COLO829 (cell line): ENCODE measurements at places on chromosomes 16 and 17.

- DNase-seq = no peak
These were observed 77.6 kb upstream of the CDC42EP4 start for GRCh38 chr17:73389411-73389810.

DNA sequence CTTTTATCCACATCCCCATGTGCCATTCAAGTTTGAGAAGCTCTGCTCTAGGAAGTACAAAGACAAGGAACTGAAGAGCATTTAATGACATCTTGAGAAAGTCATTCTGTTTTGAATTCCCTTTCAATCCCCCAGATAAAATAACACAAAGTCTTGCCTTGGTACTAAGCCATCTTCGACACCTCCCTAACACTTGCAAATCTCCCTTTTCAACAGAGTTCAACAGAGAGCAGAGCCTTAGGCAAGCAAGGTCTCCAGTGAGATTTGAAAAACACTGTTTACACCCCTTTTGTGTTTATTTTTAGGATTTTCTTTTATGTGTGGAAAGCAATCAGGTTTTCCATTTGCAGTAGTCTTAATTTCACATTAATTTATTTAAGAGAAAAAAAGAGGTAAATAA lies 13.6 kb downstream of the TOX3 start:
- DNase-seq = no peak

- no peak for DNase-seq
These were observed 1.4 kb downstream of the NT5C start for GRCh38 chr17:75130059-75130631.

- DNase-seq = no peak
These were observed 87.8 kb downstream of the SMG6 start for GRCh38 chr17:2215616-2216364.

DNA sequence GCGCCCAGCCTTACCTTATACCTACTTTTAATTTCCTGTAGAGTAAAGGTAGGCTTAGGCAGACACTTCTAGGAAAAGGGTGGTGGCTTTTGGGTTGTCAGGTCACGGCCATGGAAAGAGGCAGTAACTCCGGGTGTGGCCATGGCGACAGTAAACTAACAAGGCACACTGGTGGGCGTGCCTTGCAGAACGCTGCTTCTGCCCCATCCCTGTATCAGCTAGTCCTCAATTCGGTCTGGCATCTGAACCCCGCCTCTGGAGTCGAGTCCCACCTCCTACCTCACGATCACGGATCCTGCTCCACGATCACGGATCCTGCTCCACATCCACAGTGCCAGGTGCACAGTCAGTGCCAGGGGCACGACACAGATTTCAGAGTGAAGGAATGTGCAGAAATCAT lies 5.6 kb downstream of the ADCY9 start:
- no peak for DNase-seq

DNA sequence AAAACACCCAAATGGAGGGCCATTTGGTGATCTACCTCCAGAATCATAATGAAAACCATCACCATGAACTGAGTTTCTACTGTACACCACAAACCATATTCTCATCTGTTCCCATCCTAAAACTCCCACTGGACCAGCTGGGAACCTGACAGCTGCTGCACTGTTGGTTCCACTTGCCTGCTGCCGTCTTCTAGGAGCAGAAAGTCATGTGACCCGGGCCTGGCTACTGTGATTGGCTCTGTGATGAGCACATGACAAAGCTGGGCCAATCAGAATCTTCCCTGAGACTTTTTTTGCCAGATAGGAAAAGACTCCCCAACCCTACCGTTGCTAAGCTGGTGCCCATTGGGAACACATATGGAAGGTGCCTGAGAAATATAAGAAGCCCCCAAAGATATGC lies 264.2 kb downstream of the MRTFB start:
- DNase-seq = no peak

GRCh38 chr16:49292413-49292812 lies 10.8 kb upstream of the CBLN1 start:
- no peak for DNase-seq

GRCh38 chr16:65770752-65771151 lies 595.7 kb upstream of the CDH5 start:
- DNase-seq = no peak

GRCh38 chr16:2471653-2472487 lies 773 bp downstream of the NTN3 start:
- no peak for DNase-seq

GRCh38 chr16:19304750-19305149 lies 19.2 kb downstream of the CLEC19A start:
- DNase-seq = no peak

GRCh38 chr17:10247810-10248209 lies 49.4 kb upstream of the GAS7 start:
- no peak for DNase-seq

- no peak for DNase-seq
These were observed 36.5 kb downstream of the NCOR1 start for GRCh38 chr17:16178836-16179235.

DNA sequence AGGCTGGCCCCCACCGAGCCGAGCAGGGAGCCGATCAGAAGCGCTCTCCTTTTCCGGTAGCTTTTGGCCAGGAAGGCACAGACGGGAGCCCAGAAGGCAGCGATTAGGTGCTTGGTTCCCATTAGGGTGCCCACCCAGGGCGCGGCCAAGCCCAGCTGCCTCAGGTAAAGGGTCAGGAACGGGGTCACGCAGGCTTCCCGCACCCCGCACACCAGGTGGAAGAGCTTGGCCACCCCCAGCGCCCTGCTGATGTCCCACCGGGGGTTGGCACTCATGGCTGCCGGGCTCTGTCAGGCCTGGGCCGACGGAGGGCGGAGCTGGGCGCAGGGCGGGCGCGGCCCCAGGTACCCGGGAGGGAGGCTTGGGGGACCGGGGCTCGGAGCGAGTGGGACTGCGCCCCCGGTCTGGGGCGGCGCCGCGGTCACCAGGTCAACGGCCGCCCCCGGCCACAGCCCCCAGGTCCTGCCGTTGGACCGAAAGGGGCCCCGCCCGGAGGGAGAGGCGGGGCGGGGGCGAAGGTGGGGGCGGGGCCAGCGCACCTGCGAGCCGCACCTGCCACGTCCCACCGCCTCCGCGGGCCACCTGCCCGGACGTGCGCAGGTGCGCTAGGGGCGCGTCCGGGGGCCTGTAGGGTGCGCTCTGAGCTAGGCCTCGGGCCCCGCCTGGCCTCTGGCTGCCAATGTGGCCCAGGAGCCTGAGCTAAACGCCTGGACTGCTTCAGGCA lies at the start of gene MFSD6L:
Gene MFSD6L (minus strand): TSS at position 520 of the 724 bp plus-strand sequence. CDS start 245 bp downstream, at position 275.
- no peak for DNase-seq
